ENCODE measurements at places on chromosomes 13 and 19. TPM values are rescaled to one million over a fixed set of nuclear protein-coding genes. Genes with fewer than 3 reads are reported as not detected.

The PROZ gene
- not detected for total RNA-seq

The RCBTB1 gene
- total RNA-seq: 14.2 TPM

The KASH5 gene
- total RNA-seq: not detected

The MIR17HG gene
- total RNA-seq: 67.1 TPM

The COQ8B gene
- 28.2 TPM for total RNA-seq

The F2RL3 gene
- under 0.01 TPM for total RNA-seq

GRCh38 chr19:19280561-19280960 lies 7.5 kb upstream of the TM6SF2 start:
- peak; percentile 61 for DNase-seq

GRCh38 chr13:41470196-41470595 lies 12.8 kb downstream of the RGCC start:
- no peak for DNase-seq

GRCh38 chr13:22252281-22252830 lies 581.5 kb downstream of the FGF9 start:
- no peak for DNase-seq

- no peak for DNase-seq
Measured at GRCh38 chr13:99749271-99750019, 222.1 kb downstream of the ZIC5 start.

DNA sequence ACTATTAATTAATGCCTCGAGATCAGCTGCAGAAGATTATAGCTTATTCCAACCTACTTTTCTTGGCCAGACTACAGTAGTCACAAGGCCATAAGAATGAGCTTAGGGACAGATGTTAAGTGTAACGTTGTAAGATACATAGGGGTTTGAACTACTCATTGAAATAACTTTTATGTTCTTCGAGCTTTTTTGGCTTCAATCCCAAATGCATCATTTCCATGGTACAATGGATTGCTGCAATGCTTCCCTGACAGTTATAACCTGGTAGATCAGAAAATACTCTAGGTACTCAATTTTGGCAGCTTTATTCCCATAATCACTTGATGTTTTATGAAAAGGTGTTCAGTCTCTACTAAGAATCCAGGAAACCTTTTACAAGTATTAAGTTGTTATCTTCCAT lies 2216.7 kb upstream of the PCDH20 start:
- DNase-seq: no peak

DNA sequence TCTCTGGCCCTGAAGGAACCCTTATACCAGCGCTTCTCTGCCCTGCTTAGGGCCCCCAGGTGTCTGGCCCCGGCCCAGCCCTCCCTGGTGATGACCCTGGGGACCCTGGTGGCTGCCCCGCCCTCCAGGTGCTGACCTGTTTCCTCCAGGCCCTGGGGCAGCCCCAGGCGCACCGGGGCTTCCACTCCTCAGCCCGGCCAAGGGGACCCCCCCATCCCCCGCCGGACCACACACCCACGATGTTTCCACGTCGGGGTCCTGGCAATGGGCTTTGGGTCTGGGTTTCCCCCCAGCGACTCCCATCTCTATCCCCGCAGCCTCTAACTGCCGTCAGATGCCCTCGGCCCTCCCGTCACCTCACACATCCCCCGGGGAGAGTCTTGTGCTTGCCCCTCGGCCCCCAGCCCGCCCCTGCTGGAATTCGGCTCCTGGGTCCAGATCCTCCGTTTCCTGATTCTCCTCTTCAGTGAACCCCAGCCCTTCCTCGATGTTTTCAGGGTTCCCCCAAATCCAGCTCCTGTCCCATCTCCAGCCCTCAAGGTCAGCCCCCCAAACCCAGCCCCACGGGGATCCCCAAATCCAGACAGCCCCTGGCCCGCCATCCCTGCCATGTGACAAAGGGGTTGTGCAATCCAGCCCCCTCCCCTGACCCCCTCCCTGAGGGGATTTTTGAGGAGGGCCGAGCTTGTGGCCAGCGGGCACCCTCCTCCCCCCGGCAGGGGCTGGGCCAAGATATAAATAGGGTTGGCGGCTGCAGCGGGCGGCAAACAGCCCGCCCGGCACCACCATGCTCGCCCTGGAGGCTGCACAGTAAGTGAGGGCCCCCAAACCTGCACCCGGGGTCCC lies at the start of gene SPIB:
TSS of gene SPIB (plus strand) at position 763 of the 846 bp plus-strand sequence. CDS start at position 788, 25 bp downstream.
- no peak for DNase-seq

DNA sequence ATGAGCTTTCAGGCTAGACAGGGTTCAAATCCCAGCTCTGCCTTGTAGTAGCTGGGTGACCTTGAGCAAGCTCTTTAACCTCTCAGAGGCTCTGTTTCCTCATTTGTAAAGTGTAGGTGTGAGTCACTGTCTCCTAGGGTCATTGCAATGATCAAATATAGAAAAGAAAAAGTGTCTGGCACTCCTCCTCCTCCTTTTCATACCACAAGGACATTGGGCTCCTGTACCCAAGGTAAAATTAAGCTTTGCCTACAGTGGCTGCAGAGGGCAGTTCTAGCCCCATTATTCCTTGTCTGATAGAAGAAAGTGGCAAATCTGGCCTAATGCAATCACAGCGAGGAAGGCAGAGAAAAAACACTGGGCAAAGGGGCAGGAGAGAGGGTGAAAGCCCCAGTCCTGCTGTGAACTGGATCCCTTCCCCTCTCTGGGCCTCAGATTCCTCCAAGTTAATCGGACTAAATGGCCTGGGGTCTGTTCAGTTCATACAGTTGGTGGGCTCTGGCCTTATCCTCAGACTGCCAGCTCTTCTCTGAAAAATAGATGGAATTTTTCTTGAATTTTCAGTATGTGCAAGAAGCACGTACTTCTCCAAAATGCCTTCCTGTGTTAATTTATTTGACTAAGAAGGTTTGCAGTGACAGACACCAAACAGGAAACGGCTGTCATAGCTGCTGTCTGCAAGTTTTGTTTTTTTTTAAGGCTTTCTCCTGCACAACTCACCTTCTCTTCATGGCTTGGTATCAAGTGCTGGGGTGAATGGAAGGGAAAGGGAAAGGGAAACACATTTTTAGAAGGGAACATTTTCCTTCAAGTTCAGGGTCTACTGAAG lies 35.3 kb downstream of the RGCC start:
- DNase-seq: no peak

GRCh38 chr19:5553892-5554291 lies 13.9 kb downstream of the TINCR start:
- DNase-seq: no peak

GRCh38 chr19:52336791-52337381 lies 843 bp downstream of the ZNF610 start:
- no peak for DNase-seq

- peak; percentile 92 for DNase-seq
Measured at GRCh38 chr19:488505-489417, 7.5 kb upstream of the MADCAM1 start.

DNA sequence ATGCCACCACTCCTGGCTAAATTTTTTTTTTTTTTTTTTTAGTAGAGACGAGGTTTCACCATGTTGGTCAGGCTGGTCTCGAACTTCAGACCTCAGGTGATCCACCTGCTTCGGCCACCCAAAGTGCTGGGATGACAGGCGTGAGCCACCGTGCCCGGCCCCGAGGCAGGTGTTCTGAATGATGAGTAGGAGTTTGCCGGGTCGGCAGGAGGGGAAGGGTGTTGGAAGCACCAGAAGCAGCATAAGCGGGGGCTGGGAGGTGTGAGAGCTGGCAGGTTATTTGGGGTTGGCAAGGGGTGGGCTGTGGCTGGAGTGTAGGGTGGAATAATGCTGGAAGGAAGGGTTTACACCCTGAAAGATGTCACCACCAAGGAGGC lies 1.8 kb downstream of the SPPL2B start:
- DNase-seq: no peak

DNA sequence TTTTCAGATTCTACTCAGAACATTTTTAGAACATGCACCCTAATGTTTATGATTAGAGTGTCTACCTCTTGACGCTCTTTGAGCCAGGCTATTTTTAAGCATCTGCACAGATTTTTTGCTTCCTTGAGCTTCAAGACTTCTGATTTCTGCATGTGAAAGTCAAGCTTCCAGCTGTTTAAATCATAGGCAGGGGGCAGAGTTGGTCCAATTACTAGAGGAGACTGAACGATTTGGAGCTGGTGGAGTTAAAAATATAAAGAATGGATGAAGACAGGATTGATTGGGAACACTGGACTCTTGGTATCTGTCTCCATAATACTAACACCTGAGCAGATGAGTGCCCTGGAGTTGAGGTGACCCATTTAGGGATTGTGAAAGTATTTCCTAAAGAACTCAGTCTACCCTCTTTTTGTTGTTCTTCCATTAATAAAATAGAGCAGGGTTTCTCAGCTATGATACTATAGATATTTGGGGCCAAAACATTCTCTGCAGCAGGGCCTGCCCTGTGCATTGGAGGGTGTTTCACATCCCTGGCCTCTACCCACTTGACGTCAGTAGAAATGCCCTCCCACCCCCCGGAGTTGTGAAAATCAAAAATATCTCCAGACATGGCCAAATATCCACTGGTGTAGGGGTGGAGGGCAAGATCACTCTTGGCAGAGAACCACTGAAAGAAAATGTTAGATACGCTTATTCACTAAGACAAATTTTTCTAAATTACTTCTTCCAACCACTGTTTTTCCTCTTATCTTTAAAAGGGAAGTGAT lies 160.1 kb downstream of the COG6 start:
- no peak for DNase-seq

DNA sequence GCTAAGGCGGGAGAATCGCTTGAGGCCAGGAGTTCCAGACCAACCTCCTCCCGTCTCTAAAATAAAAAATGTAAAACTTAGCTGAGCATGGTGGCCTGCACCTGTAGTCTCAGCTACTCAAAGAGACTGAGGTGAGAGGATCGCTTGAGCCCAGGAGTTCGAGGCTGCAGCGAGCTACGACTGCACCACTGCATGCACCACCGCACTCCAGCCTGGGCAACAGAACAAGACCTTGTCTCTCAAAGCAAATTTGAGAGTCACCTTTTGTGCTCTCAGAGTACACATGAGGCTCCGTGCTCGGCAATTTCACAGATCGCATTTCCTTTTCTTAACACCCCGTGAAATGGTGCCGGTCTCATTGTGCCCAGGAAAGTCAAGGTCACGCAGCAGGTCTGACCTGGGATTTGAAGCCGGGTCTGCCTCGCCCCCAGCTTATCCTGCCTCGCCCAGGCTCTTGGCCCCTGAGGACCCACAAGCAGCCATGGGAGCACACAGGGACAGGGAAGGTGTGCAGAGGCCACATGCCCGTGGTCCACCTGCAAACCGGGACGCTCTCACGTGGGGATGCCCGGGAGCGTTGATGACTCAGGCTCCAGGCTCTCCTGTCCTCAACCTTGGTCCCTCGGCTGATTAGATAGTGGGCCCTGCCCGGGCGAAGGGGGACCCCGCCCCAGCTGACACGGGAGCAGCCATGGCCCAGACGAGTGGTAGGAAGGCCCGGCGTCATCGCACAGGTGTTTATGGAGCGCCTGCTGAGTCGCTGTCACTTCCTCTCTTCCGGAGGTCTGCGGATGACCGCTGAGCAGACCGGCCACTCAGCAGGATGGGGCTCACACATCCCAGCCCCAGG lies 1.1 kb upstream of the SMIM24 start:
- DNase-seq: no peak

- peak; percentile 91 for DNase-seq
Measured at GRCh38 chr19:44304659-44305193, at the start of gene ZNF235. Gene ZNF235 (minus strand): TSS chr19:44305025. CDS start chr19:44303404, 1,621 bp downstream.

GRCh38 chr13:75860935-75861334 lies 224.8 kb downstream of the LMO7 start:
- no peak for DNase-seq

- no peak for DNase-seq
Measured at GRCh38 chr19:5128251-5128935, 159.5 kb downstream of the KDM4B start.

DNA sequence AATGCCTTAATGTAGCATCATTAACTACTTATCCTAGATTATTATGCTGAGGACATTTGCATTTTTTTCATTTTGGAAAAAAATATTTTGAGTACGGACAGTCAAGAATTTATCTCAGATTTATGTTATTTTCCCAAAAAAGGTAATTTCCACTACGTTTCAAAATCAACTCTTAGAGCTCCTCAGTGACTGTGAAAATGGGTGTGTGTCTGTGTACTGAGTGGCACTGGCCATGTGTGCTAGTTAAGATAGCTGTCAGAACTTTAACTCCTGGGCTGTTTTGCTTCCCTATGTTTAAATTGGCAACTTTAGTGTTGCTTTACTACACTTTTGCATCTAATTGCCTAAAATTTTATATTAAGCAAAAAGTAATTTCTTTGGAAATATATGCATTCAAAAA lies 927.4 kb downstream of the EFNB2 start:
- no peak for DNase-seq
